Daoy (cell line): ENCODE measurements at places on chromosomes 1 and 21. TPM values are rescaled to one million over a fixed set of nuclear protein-coding genes. Genes with fewer than 3 reads are reported as not detected.

GRCh38 chr1:110185181-110185580, 24.9 kb upstream of the KCNC4 start:
- DNase-seq = no peak

GRCh38 chr1:57623039-57623790, 199.4 kb upstream of the DAB1 start:
- peak; percentile 88 for DNase-seq

DNA sequence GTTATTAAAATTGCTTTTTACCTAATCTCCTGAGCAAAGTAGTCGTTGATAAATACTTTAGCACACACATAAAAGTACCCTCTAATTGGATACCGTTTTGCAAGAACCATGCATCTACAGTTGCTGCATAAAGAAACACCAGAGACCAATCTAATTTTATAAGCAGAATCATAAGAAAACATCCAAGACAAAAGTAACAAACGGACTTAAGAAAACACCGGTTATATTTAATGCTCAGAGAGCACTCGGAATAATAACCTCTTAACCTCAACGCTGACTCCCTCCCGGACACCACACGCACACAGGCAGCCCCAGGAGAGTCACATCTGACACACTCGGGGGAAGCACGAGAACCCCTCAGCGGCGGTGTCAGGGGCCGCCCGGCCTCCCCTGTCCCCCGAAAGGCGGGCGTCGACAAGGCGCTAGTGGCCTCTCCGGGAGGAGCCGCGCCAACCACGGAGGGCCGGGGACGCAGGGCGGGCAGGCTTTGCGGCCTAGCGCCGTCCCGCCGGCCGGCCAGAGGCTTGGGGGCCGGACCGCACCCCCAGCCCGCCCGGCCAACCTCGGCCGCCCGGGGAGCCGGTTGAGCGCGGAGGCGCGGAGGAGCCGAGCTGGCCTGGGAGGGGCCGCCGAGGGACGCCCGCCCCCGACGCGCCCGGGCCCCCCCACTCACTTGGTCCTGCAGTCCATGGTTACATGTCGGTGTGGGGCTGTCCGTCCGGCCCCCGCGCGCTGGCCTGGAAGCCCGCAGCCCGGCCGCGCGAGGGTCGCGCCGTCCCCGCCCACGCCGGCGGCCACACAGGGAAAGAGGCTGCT, 606 bp downstream of the DENND1B start:
- peak; percentile 48 for DNase-seq

DNA sequence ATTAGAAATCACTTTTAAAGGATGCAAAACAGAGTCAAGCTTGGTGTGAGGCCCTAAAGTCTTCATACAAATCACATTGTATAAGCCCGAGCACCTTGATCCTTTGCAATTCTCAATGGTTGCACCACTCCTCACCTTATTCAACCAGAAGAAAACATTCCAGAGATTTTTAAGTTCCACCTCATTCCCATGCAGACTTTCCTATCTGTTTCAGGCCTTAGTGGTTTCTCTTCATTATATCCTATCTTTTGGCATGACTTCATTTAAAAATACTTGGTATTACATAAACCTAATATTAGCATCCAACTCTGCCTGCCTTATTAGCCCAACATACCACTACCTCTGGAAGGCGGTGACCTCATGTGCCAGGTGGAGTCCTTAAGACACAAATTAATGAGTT, 9.3 kb upstream of the GREM2 start:
- no peak for DNase-seq

DNA sequence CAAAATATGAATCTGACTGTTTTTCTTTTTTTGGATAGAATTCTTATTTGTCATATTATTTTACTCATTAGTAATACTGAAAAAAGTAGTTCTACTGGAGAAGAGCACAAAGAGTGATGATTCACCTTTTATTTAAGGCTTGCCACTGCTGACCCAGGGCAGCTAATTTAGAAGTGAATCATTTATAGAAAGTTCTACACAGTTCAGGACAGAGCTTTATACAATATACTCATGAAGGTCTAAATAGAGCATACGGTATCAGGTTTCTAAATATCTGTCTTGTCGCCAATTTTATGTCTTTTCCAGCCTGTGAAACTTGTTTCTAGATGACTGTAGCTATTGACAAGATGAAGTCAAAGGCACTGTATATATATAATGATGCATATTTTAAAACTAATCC, 25.0 kb downstream of the GIPC2 start:
- DNase-seq = peak; percentile 66

- DNase-seq = peak; percentile 67
Observed at GRCh38 chr1:103525114-103525606, 339 bp upstream of the RNPC3 start.

DNA sequence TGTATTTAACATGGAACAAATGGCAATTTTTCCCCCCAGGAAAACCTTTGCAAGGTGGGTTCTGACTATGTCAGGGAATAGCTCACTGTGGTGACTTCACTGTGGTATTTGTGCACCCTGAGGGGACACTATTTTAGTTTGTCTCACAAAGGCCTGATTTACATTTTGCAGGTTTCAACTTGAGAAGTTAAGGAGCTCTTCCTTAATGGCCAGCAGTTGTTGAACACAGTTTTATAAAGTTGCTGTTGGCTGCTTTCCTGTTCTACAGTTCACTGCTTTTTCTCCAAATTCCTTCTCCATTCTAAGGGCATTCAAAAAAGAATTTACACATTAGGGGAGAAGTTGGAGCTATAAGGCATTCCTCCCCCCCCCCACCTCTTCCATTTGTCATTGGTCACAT, 4.6 kb downstream of the LAMC1 start:
- no peak for DNase-seq

- no peak for DNase-seq
Observed at GRCh38 chr1:232533328-232533727, 96.6 kb downstream of the SIPA1L2 start.

DNA sequence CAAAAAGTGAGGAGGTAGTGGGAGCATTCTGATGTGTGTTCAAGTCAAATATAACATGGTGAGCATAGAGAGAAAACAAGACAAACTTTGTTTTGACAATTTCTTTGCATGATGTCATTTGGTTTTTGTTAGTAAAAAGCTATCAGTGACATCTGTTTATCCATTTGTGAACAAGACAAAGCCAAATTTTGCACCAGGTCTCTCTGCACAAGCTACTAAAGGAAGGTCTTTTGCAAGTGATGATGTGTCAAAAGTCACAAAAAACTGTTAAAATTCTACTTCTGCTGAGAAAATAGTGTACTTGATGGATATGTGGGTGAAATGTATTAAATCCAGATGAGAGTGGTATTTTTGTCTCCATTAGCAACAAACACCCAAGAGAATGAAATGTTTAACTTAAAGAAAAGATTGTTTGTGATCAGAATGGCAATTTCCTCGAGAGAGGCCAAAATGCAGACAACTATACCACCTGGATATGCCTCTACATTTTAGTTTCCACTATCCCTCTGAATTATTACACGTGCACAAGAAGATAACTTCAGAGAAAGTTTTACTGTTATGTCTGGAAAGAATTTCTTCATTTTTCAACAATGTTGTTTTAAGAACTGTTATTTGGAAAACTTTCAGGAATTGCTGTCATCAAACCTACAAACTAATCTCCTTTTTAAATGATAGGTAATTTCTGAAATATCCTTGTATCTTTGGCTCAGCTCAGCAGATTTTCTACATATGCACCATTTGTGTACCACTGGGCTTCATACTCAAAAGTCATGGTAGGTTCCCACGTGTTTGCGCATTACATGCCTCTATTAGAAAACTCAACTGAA, 807.4 kb upstream of the ADGRL2 start:
- DNase-seq = no peak

DNA sequence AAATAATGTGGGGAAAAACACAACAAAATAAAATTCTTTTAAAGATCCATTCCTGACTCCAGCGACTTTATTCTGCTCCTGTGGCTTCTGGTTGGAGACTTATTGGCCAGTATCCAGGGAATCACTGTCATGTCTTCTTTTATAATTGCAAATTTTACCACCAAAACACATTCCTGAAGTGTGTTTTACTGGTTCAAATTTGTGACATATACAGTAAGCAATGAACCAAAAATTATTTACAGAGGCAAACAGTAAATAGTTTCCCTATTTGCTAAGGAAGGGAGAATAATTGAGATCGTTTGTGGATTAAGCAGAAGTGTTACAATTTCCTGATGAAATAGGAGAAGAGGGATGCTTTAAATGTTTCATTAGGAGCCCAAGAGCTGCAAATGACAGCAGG, 118.7 kb downstream of the ZNF281 start:
- no peak for DNase-seq

DNA sequence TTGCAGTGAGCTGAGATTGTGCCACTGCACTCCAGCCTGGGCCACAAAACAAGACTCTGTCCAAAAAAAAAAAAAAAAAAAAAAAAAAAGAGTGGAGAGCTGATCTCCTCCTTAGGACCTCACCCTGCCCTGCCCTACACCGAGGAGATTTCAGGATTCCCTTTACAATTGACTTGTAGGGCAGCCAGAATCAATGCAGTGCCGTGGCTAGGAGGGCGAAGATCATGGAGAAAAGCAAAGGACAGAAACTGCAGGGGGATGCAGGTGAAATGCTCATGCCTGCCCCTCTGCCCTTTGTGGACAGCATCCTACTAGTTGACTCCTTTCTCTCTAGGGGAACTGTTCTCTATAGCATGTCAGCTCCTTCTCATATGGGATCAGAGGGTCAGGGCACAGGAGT, 9.6 kb downstream of the FHAD1 start:
- DNase-seq = no peak

- DNase-seq = no peak
Observed at GRCh38 chr1:31746687-31747086, 17.5 kb downstream of the ADGRB2 start.

- DNase-seq = no peak
Observed at GRCh38 chr1:184684285-184685074, 70.2 kb downstream of the EDEM3 start.

NR0B2 gene
- total RNA-seq = not detected in 2 replicates

HJV gene
- total RNA-seq = not detected in 2 replicates

ADGRL4 gene
- total RNA-seq = 0.11 and 0.33 TPM in 2 replicates

E2F2 gene
- total RNA-seq = 9.9 and 37.1 TPM in 2 replicates

ANXA9 gene
- total RNA-seq = 0.24 TPM in 1 of 2 replicates, not detected in the other

S100A5 gene
- 0.34 TPM in 1 of 2 replicates, not detected in the other for total RNA-seq

CELF3 gene
- total RNA-seq = 0.11 TPM in 1 of 2 replicates, not detected in the other

VSIG8 gene
- total RNA-seq = not detected in 2 replicates

LIN28A gene
- 0.86 TPM in 1 of 2 replicates, not detected in the other for total RNA-seq

DCST2 gene
- total RNA-seq = not detected in 2 replicates

FAM151A gene
- total RNA-seq = not detected in 2 replicates
